ENCODE measurements at places on chromosomes 1 and 21.

DNA sequence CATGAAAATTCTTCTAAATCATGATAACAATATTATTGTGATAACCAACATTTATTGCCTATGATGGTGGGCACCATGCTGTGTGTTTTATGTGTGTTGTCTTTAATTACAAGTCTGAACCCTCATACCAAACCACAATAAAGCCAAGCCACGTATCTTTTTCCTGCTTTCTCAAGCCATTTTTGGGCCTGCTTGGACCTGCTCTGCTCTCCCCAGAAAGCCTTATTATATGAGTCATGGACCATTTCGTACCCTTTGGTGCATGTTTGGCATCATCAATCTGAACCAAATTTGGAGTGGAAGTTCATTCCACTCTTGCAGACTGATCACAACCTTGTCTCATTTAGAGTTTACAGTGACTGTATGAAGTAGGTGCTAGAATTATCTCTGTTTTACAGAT lies 87.3 kb upstream of the CD53 start:
- no peak overlapping the region for H3K4me3 ChIP-seq
- H3K4me1 ChIP-seq = no peaks in the 10 kb centered on the region
- no peaks in the 10 kb centered on the region for H3K36me3 ChIP-seq
- ATAC-seq = no peak

GRCh38 chr1:115951560-115951959 lies 24.8 kb upstream of the SLC22A15 start:
- H3K4me3 ChIP-seq = no peak overlapping the region
- ATAC-seq = no peak
- peaks cover 8% of the 10 kb centered on the region for H3K27me3 ChIP-seq
- H3K36me3 ChIP-seq = no peaks in the 10 kb centered on the region

GRCh38 chr1:205523891-205524793 lies 19.7 kb downstream of the CDK18 start:
- no peaks in the 10 kb centered on the region for H3K36me3 ChIP-seq
- H3K27me3 ChIP-seq = peaks cover 13% of the 10 kb centered on the region
- no peak overlapping the region for H3K4me3 ChIP-seq
- ATAC-seq = peak; percentile 55

DNA sequence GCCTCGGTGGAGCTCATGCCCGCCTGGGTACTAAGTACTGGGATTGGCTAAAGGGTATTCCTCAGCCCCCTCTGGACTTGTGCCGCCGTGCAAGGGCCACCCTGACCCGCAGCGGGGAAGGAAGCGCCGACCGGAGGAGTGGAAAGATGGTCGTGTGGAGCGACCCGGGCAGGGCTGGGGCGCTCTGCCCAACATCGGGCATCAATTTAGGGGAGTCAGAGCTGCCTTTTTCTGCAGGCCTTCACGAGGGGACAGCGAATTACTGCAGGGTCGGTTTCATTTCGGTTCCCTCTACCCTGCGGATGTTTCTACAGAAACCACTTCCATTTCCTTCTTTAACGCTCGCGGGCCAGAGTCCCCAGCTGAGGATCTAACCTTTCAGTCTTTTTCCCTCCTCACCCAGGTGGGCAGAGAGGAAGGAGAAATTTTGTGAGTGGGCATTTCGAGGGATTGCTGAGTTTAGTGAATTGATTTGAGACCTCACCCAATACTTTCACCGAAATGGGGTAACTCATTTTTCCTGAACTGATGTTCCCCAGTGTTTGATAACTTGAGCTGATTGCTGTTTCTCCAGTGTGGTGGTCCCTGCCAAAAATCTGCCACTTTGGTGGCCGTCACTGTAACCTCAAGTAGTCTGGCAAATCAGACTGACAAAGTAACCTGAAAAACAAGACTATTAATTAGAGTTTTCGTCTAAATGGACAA lies 1.1 kb downstream of the TOR1AIP1 start:
- H3K4me3 ChIP-seq = peak overlapping the region; percentile 73
- H3K4me1 ChIP-seq = peaks cover 15% of the 10 kb centered on the region
- peak overlapping the region; percentile 99 for H3K27ac ChIP-seq
- H3K27me3 ChIP-seq = no peaks in the 10 kb centered on the region

DNA sequence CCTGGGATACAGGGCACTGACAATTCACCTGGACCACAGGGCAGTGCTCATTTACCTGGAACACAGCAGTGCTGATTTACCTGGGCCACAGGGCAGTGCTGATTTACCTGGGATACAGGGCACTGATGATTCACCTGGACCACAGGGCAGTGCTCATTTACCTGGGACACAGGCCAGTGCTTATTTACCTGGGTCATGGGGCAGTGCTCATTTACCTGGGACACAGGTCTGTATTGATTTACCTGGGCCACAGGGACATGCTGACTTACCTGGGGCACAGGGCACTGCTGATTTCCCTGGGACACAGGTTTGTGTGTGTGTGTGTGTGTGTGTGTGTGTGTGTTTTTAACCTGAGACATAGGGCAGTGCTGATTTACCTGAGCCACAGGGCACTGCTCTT lies 261.7 kb downstream of the MATN1 start:
- peaks cover 55% of the 10 kb centered on the region for H3K27me3 ChIP-seq
- H3K4me1 ChIP-seq = no peaks in the 10 kb centered on the region
- no peak overlapping the region for H3K27ac ChIP-seq
- no peak for ATAC-seq
- H3K4me3 ChIP-seq = no peak overlapping the region
- H3K36me3 ChIP-seq = no peaks in the 10 kb centered on the region

- H3K27me3 ChIP-seq = no peaks in the 10 kb centered on the region
- no peaks in the 10 kb centered on the region for H3K36me3 ChIP-seq
- no peak overlapping the region for H3K27ac ChIP-seq
- no peak overlapping the region for H3K4me3 ChIP-seq
- H3K4me1 ChIP-seq = no peaks in the 10 kb centered on the region
Measured at GRCh38 chr1:182280504-182280900, 111.1 kb downstream of the GLUL start.

- peaks cover 80% of the 10 kb centered on the region for H3K27me3 ChIP-seq
- ATAC-seq = no peak
- peak within 1 kb of the TSS; percentile 25 for H3K4me3 ChIP-seq
- H3K27ac ChIP-seq = no peak within 1 kb of the TSS
- H3K36me3 ChIP-seq = no peaks in the 10 kb centered on the region
Measured at GRCh38 chr1:179575497-179576314, at the start of gene NPHS2. NPHS2 (minus strand) TSS chr1:179575948; CDS start chr1:179575864, 84 bp downstream.

DNA sequence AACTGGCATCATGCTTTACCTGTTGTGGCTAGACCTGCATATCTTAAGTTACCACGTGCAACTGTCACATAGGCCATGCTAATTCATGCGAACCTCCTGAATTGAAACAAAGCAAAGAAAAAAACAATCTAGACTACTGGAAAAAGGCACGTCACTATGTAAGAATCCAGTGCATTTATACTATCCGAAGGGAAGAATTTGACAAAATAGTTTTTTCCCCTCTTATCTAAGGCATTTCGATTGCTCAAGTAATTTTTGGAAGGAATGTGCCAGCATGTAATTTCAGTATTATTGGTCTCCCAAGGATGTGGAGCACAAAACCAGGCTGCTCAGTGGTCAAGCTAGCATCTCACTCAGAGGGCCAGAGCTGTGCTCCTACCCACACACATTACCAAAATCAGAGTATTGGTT lies 31.5 kb upstream of the C1orf198 start:
- ATAC-seq = no peak
- H3K27me3 ChIP-seq = no peaks in the 10 kb centered on the region
- H3K27ac ChIP-seq = no peak overlapping the region
- H3K36me3 ChIP-seq = peaks cover 14% of the 10 kb centered on the region
- no peaks in the 10 kb centered on the region for H3K4me1 ChIP-seq
- H3K4me3 ChIP-seq = no peak overlapping the region

DNA sequence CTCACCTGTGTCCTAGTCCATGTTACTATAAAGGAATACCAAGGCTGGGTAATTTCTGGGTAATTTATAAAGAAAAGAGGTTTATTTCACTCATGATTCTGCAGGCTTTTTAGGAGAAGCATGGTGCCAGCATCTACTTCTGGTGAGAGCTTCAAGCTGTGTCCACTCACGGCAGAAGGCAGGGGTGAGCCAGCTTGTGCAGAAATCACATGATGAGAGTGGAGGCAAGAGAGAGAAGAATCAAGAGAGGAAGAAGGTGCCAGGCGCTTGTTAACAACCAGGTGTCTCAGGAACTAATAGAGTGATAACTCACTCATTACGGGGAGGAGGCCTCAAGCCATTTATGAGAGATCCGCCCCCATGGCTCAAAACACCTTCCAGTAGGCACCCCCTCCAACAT lies 67.5 kb upstream of the CD34 start:
- no peak for ATAC-seq
- no peaks in the 10 kb centered on the region for H3K4me1 ChIP-seq
- H3K27me3 ChIP-seq = peaks cover 17% of the 10 kb centered on the region
- no peak overlapping the region for H3K4me3 ChIP-seq

DNA sequence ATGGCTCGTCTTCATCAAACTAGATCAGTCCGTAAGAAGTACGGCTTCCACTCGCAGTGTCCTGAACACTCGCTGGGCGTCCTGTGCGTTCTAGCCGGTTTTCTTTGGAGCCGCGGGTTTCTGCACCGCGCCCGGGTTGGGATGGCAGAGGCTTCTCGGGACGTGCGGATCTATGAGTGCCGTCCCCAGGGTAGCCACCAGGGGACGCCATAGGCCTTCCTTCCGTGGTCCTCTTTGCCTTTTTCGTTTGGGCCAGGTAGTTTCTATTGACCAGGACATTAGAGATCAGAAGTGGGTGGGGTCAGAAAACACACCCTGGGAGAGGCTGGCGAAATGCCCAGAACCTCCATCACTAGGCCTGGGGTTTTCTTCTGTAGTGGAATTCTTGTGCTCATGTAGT lies 273.8 kb downstream of the FAM72C start:
- H3K27ac ChIP-seq = no peak overlapping the region
- ATAC-seq = no peak
- H3K27me3 ChIP-seq = peaks cover 45% of the 10 kb centered on the region
- H3K4me3 ChIP-seq = no peak overlapping the region

GRCh38 chr1:18926315-18927081 lies 24.1 kb upstream of the ALDH4A1 start:
- peaks cover 46% of the 10 kb centered on the region for H3K4me1 ChIP-seq
- peak; percentile 40 for ATAC-seq
- H3K27ac ChIP-seq = peak overlapping the region; percentile 77

- peaks cover 6% of the 10 kb centered on the region for H3K4me1 ChIP-seq
- H3K36me3 ChIP-seq = no peaks in the 10 kb centered on the region
- H3K4me3 ChIP-seq = no peak overlapping the region
- peak overlapping the region; percentile 8 for H3K27ac ChIP-seq
- no peaks in the 10 kb centered on the region for H3K27me3 ChIP-seq
- ATAC-seq = peak; percentile 87
Measured at GRCh38 chr1:12525311-12526181, 92.5 kb downstream of the DHRS3 start.

- H3K4me3 ChIP-seq = no peak overlapping the region
- no peaks in the 10 kb centered on the region for H3K27me3 ChIP-seq
- H3K36me3 ChIP-seq = no peaks in the 10 kb centered on the region
- H3K4me1 ChIP-seq = no peaks in the 10 kb centered on the region
- no peak for ATAC-seq
Measured at GRCh38 chr1:30196872-30197638, 526.3 kb downstream of the MATN1 start.

DNA sequence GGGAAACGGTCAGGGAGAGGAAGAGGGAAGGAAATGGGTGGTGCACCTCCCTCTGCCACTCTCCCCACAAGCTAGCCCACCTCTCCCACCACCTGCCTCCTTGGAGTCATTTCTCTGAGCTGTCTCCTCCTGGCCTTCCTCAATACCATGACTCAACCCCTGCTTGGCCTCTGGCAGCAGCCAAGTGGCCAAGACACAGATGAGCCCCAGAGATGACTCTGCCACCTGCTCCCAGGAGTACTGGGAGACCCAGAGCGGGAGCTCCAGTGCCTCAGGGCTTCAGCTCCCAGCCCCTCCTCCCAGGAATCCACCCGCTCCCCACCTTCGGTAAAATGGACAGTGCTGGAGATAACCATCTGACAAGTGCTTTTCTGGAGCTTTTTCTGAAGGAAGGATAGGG lies 2.6 kb downstream of the S100A16 start:
- peak overlapping the region; percentile 86 for H3K27ac ChIP-seq
- ATAC-seq = no peak
- H3K36me3 ChIP-seq = no peaks in the 10 kb centered on the region
- H3K27me3 ChIP-seq = no peaks in the 10 kb centered on the region
- H3K4me1 ChIP-seq = no peaks in the 10 kb centered on the region
- no peak overlapping the region for H3K4me3 ChIP-seq
